IPS-NIHi11 (cell line): ENCODE measurements at places on chromosomes 13 and 19.
A peak's percentile ranks its signal among the peaks of the same experiment; 100 is the strongest.

DNA sequence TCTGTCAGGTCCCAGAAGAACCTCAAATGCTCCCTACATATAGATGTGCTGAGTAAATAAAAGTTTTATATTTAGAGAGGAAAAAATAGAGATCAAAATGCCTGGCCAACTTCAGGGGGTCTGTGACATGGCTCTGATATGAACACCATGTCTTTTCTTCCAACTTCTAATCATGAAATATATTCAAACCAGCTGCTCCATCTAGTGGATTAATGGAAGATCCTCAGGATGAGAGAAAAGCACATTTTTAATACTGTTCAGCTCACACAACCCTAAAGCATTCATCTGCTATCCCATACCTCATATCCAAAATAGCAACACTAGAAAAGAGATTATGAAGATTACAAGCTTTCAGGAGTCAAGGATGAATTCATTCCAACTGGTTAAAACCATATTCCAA, 56.0 kb upstream of the DOCK9 start:
- DNase-seq: peak; percentile 29

DNA sequence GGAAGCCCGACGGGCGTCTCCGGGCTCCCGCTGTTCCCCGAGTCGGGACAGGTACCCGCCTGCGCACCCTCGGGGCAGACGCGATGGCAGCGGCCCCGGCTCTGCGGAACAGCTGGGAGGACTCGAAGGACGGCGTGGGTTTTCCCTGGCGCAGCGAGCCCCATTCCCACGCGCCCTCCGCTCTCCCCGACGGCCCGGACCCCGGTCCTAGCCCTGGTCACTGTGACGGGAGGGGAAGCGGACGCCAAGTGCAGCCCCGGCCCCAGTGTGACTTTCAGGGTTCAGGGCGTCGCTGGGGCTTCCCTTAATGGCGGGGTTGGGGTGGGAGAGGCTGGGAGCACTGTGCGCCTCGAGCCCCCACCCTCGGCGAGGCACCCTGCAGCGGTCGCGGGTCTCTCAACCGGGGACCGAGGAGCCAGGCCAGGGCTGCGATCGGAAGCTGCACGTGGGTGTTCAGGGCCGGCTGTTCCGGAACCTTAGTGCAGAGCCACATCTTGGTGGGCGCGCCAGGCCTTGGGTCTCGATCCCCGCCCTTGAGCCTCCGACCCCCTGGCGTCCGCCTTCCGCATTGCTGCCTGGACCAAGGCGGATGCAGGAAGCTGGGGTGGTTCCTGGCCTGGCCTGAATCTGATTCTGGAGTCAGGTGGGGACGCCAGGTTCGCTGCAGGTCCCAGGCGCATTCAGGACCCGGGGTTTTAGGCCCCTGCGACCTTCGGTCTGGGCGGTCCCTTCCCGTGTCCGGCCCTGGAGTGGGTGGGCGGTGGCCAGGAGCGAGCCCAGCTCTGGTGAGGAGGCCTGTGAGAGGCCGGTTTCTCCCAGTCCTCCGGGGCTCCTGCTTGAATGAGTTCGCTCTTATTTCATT, 3.5 kb downstream of the LGALS7B start:
- DNase-seq: peak; percentile 54

GRCh38 chr13:43306372-43306771, 283.0 kb downstream of the DNAJC15 start:
- no peak for DNase-seq

DNA sequence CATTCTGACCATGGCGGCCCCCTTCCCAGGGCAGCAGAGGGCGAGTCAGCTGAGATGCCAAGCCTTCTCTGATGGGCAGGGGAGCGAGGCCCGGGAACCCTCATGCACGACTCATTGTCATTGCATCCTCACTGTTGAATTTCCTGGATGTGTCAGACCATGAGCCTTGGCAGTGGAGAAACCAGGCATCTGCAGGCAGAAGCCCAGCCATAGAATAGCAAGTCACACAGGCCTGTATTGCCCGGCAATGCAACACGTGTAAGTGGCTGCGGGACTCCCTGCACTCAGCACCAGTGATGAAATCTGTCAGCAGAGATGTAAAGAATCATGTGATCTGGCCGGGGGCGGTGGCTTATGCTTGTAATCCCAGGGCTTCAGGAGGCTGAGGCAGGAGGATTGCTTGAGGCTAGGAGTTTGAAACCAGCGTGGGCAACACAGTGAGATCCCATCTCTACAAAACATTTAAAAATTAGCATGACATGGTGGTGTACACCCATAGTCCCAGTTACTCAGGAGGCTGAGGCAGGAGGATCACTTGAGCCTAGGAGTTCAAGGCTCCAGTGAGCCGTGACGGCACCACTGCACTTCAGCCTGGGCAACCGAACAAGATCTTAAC, 199.7 kb downstream of the KATNAL1 start:
- DNase-seq: no peak

DNA sequence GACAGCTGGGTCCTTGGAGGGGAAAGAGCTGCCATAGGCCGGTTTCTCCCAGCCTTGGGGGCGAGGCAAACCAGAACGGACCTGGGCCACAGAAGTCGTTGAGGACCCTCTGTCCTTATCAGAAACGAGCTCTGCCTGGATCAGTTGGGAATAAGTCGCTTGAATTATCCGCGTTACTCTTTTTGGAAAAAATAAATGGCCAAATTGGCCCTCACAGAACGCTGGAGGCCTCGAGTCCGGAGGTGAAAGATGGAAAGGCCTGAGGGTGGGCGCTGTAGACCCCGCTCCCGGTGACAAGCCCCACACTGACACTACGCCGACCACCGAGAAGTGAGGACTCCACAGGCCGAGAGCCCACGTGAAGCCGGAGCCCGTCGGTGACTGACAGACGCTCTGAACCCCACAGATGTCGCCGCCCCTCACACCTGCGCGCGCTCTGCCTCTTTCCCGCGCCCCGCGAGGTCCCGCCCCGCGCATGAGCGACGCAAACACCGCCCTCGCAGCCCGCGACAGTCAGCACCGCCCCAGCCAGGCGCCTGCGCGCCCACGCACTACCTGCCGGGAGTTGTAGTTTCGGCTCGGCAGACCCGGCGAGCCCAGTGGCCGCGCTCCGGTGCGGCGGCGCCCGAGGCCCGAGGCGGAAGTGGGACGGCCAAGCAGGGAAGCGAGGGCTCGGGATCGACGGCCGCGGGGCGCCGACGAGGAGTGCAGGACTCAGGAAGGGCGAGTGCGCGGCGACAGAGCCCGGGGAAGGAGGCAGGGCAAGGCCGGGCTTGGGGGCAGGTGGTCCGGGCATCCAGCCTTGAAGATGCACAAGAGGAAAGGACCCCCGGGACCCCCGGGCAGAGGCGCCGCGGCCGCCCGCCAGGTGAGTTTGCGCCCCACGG, at the start of the genes BRME1 and CC2D1A:
Gene BRME1 (minus strand): TSS at position 484 of the 887 bp plus-strand sequence. CDS start 1,225 bp downstream, outside the sequence.
Gene CC2D1A (plus strand): TSS at position 568 of the 887 bp plus-strand sequence. CDS start 241 bp downstream, at position 809.
- peak; percentile 100 for DNase-seq

GRCh38 chr13:51093574-51093973, 17.5 kb downstream of the C13orf42 start:
- no peak for DNase-seq

DNA sequence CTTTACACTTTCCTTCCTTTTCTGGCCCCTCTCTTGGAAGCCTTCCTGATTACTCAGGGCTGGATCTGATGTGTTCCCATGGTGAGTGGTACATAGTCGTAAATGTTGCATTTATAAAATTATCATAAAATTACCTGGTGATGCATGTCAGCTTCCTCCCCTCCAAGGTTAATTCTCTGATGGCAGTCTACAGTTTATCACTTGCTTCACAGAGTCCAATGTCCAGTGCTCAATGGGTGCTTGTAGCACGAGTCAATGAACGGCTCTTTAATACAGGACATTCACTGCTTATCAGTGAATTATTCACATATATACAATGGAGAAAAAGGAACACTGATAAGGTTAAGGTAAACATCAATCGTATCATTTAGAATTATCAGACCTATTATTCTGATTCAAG, 27.0 kb upstream of the OXGR1 start:
- no peak for DNase-seq

DNA sequence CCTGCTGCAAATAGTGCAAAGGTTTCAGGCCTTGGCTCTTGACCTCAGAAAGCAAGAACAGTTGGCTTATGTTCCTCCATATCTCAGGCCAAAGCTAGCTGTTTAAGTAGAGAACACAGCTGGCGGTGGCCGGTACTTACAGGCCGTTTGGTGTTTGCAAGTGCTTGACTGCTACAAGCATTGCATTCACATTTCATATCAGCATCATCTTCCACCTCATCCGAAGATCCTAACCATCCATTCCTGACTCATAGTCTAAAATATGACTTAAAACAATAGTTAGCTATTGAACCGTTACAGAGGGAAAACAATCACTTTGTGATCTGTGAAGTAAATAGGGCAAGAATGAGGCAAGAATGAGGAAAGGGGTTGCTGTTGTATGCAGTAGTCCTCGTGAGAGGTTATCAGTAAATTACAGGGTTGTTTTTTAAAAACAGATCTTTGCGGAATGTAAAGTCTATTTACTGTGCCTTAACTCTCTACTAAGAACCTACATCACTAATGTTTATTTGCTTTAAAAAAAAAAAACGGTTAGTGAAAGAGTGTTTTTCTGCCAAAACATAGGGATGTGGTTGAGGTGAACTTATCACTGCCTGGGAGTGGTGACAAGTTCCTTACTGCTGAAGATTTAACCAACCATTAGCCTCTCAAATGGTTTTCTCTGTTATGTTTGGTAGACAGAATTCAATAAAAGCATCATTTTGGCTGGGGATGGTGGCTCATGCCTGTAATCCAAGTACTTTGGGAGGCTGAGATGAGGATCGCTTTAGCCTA, 21.6 kb upstream of the WDR88 start:
- no peak for DNase-seq

DNA sequence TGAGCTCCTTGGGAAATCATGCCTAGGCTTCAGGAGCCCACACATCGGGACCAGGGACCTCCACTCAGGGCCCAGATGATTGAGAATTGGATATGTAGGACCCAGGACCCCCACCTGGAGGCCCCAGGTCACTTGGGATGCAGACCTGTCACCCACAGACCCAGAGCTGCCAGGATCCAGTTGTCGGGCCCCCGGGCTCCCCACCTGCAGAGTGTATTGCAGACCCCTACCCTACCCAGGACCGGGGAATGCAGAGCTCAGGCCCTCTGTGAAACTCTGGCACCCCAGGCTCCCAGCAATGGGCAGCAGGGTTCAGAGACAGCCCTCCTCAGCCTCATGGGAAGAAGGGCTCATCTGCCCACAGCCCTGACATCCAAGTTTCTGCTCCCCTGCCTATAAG, 5.9 kb downstream of the NFKBIB start:
- no peak for DNase-seq

GRCh38 chr19:45882652-45883585, 3.0 kb downstream of the IRF2BP1 start:
- peak; percentile 82 for DNase-seq

DNA sequence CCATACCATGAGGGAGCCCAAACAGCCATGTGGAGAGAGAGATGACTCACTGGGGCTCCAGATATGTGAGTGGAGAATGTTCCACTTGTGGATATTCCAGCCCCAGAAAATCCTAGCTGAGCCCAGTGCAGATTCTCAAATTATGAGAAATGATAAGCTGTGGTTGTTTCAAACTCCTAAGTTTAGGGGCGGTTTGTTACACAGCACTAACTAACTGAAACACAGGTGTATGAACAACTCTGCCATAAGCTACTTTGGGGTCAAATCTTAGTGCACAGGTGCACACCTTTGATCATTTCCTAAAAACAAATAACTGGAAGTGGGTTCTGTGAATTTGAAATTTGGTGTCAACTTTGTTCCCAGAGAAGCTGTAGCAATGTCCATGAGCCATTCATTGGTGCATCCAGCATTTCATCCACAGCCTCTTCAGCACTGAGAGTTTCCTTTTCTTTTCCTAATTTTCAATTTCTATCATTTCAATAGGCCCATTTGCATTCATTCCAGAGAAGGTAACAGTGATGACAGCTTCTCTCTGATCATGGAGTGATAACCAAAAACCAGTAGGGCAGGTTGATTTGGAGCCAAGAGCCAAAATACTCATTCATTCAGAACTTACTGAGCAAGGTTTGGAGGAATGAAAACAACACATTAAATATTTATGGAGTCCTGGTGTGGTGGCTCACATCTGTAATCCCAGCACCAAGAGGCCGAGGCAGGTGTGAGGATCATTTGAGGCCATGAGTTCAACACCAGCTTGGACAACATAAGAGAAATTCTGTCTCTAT, 8.8 kb upstream of the CLPP start:
- DNase-seq: no peak

DNA sequence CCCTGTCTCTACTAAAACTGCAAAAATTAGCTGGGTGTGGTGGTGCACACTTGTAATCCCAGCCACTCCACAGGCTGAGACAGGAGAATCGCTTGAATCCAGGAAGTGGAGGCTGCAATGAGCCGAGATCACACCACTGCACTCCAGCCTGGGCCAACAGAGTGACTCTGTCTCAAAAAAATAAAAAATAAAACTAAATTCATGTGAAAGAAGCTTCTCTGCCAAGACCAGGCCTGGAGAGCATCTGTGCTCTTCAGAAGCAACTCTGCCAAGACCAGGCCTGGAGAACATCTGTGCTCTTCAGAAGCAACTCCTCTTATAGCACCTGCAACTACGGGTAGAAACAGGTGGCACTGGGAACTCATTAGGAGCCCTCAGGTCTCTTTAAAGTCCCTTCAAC, 37.7 kb downstream of the CRYL1 start:
- DNase-seq: no peak
